ENCODE measurements at places on chromosomes 11 and 22.

GRCh38 chr11:134624166-134624920 is 212.3 kb upstream of the B3GAT1 start:
- DNase-seq = no peak

- DNase-seq = no peak
These were observed 257.7 kb downstream of the SOX6 start for GRCh38 chr11:16098526-16099205.

- no peak for DNase-seq
These were observed 25.4 kb downstream of the MMP20 start for GRCh38 chr11:102599642-102600261.

GRCh38 chr22:20209761-20210250 is 58.3 kb downstream of the RTN4R start:
- no peak for DNase-seq

- DNase-seq = no peak
These were observed 115.6 kb downstream of the SLC1A2 start for GRCh38 chr11:35303596-35304385.

GRCh38 chr11:6357222-6357621 is 33.1 kb upstream of the SMPD1 start:
- DNase-seq = no peak

DNA sequence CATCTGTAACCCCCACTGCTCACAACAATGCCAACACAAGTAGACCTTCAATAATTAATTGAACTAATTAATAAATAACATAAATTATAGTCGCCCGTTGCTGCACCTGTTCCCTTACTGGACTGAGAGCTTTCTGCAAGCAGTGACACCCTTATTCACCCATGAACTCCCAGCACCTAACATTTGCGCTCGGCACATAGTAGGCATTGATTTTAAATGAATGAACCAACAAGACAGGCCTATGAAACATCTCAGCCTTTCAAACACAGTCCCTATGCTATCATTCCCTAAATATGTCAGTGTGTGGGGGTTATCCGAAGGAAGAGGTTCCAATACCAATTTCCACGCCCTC is 1.1 kb downstream of the THAP12 start:
- no peak for DNase-seq

DNA sequence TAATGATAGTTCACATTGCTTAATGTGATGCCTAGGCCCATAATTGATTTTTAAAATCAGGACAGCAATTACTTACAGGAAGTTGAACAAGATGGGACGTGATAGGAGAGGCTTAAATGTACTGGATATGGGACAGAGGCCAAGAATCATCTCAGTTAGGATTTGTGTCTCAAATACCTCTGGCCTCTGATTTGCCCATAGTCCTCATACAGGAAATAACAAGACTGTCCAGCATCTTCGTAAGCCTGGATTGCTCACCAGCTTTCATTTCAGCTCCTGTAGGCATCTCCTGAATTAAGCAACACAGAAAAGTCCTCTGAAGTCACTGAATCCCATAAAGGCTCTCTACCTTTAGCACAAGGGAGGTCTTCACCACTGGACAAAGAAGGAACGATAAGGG is at the start of gene MRGPRX3:
Gene MRGPRX3, plus strand, starts transcription at position 231 of the 400 bp plus-strand sequence. CDS start 4,632 bp downstream, outside the sequence.
- DNase-seq = no peak

DNA sequence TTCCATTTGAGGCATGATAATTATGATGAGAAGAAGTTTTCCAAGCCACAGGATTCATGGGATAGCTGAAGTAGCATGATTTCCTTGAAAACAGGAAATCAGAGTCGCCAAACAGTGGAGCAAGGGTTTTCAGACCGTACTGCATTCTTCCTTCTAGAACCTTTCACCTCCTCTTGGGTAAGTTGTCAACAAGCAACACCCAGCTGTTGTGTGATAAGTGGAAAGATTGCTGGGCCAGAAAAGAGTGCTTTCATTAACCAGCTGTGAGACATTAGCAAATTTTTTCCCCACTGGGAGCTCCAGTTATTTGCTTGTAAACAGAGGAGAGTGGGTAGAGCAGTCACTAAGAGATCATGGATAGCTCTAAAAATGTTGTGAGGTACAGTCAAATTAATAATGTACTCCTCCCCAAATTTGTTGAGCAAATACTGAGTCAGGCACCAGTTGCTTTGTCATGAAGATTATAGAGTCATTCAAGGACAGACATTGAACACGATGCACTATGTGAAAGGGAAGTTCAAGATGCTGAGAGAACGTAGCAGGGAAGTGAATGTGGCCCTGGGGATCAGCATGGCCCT is 11.7 kb upstream of the MPEG1 start:
- no peak for DNase-seq

GRCh38 chr11:17610085-17610894 is 63.2 kb downstream of the OTOG start:
- DNase-seq = no peak

GRCh38 chr22:49344161-49344560 is 483.5 kb downstream of the BRD1 start:
- DNase-seq = no peak

DNA sequence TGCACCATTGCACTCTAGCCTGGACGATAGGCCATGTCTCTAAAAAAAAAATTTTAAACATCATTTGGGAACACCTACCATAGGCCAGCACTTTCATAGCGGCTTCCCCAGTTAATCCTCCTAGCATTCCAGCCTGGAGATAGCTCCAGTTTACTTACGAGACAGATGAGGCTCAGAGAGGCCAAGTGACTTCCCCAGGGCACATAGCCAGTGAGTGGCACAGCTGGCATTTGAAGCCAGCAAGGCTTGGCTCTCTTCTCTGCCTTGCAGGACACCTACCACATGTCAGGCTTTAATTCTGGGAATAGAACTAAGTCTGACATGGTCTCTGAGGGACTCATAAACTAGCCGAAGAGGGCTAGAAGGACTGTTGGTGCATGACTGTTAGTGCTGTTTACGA is 4.9 kb upstream of the TAGLN start:
- DNase-seq = no peak

GRCh38 chr11:43576320-43576802 is 104.2 kb upstream of the HSD17B12 start:
- DNase-seq = no peak
